Type B pancreatic cell (in vitro differentiated cells): ENCODE measurements at places on chromosomes 7 and 10.
A peak's percentile ranks its signal among the peaks of the same experiment; 100 is the strongest.

- no peak for DNase-seq
These were observed 1.9 kb downstream of the BUD23 start for GRCh38 chr7:73685311-73685710.

DNA sequence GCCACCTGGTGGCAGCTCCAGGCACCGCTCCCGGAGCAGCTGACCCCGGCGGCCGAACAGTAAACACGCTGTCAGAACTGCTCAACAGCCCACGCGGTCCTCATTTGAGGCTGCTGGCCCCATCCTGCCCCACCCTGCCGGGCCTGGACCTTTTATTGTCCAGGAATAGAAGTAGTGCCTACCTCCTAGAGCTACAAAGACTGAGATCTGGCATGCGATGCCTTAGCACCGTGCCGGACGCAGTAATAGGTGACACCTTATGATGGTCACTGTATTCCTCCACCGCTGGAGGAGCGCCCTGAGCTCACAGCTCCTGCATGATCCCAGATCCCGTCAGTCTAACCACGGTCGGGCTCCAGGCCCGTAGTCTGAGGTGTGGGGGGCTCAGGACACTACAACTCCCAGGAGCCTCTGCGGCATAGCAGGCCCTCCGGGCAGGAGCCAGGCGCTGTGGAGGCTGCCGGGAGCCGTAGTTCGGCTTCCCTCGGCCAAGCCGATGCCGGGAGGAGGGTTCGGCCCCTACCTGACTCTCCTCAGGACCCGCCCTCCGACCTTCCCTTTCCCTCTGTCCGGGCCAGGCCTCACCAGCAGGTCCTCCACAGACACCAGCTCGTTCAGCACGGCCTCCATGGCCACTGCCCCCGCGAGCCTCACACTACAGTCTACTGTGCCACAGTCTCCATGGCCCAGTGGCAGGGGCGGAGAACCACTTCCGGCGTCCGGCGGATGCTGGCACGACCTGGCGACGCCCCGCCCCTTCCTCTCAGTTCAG, at the start of gene FIS1:
FIS1 (minus strand) TSS at position 707 of the 772 bp plus-strand sequence; CDS start at position 630, 77 bp downstream.
- DNase-seq = peak; percentile 95

- no peak for DNase-seq
These were observed 263.1 kb upstream of the KIAA1217 start for GRCh38 chr10:23945845-23946244.

DNA sequence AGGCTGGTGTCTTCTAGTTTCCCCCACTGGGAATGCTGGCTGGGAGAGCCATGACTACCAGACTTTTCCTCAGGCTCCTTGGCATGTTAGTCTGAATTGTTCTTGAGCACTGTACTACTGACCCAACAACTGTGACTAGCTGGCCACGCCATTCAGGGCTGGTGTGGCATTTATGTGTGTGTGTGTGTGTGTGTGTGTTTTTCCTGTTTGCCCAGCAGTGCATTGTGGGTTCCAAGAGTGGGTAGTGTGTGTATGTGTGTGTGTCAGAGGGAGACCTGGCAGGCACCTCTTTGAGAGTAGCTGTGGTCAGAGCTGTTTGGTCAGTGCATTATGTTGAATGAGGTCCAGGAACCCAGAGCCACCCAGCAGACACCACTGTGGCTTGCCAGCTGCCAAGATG, 9.2 kb downstream of the PCBD1 start:
- DNase-seq = no peak

- no peak for DNase-seq
These were observed 73.1 kb downstream of the CLEC2L start for GRCh38 chr7:139596626-139597025.

GRCh38 chr10:128031216-128031615, 95.0 kb downstream of the MKI67 start:
- no peak for DNase-seq

- DNase-seq = no peak
These were observed 5.7 kb upstream of the FAM241B start for GRCh38 chr10:69624245-69624786.

GRCh38 chr7:101673951-101674350, 44.9 kb upstream of the MYL10 start:
- no peak for DNase-seq

DNA sequence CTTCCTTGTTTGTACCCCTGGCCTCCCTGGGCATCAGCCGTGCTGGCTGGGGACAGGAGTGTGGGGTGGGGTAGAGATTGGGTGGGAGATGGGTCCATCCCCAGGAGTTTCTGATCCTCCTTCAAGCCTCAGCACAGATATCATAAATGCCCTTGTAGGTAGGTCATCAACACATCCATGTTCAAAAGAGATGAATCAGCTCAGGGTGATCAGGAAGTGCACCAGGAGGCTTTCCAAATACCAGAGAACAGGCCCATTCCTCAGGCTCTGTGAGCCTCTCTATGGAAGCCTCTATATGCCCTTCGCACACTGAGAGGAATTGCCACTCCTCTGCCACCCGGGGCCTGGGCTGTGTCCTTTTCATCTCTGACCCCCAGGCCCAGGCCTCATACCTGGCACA, 31.9 kb upstream of the ADCYAP1R1 start:
- DNase-seq = no peak

GRCh38 chr7:157614457-157615020, 277.7 kb downstream of the DNAJB6 start:
- no peak for DNase-seq

DNA sequence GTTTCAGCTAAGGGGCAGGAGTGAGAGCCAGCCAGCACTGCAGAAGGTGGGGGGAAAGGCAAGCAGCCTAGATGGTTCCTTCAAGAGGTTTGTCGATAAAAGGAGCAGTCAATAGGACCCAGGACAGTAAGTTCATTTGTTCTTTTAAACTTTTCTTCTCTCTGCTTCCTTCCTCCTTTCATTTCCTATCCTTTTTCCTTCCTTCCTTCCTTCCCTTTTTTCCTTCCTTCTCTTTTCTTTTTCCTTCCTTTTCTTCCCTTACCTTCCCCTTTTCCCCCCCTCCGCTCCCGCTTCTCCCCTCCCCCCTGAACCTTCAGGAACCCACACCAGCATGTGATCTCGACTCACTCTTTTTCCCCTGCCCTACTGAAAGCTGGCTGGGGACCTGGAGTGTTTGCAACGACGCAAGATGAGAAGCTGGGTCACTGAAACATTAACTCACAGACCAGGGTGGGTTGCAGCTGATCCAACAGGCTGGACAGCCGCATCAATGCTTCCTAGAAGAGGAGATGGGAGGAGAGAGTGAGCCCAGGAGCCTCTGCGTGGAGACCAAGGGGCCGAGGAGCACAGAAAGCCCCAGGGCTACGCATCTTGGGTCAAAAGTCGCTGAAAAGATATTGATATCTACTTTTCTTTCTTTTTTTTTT, 103.4 kb upstream of the SDK1 start:
- DNase-seq = no peak

DNA sequence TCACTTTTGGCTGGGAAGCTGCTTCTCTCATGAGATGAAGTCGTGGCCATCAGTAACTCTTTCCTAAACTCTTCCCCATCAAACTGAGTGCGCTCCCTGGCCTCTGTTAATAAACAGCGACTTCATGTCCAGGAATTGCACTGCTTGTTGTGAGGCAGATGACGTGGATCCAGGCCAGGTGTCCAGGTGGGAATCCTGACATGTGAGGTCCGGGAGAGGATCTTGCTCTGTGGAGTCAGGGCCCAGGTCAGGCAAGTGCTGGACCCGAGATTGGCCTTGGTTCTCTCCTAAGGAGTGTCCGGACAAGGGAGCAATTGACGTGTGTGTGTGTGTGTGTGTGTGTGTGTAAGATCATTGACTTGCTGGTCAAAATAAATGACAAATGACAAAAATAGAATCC, 362.7 kb downstream of the GLRX3 start:
- no peak for DNase-seq

DNA sequence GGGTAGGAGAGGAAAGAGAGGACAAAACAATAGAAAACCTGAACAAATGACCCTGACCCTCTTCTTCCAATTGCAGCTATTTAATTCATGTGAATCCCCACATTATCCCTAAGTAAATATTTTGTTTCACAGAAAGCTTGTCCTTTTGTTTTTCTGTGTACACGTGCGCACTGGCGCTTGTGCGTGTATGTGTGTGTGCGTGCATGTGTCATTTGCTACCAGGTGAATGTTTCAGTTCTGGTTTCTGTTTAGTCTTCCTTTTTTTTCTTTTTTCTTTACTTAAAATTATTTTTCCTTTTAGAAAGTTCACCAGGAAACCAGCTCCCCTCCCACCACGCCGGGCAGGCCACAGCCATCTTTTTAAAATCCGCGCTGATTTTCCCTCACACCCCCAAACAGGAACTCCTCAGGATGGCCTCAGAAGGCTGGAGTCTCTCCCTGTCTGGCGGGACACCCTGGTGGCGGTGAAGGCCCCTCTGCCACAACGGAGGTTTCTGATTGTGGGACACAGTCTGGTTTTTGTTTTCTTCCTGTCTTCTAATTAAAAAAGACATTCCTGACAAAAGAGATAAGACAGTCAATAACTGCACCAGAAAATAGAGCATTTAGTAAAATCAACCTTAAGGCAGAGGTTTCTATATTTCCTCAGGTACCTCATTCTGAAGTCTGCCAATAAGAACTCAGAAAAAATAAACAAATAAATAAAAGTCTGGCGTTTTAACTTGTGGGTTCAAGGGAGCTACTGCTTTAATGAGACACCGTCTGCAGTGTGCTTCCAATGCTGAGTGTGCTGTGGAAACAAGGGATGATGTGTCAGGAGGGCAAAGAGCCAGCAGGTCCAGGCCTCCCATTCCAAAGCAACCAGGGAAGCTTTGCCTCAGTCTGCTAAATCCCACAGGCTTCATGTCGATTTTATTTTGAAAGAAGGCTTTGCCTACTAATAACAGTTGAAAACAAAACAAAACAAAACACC, 17.4 kb downstream of the IRF5 start:
- no peak for DNase-seq

GRCh38 chr7:22725585-22725984, 1.4 kb upstream of the IL6 start:
- no peak for DNase-seq

DNA sequence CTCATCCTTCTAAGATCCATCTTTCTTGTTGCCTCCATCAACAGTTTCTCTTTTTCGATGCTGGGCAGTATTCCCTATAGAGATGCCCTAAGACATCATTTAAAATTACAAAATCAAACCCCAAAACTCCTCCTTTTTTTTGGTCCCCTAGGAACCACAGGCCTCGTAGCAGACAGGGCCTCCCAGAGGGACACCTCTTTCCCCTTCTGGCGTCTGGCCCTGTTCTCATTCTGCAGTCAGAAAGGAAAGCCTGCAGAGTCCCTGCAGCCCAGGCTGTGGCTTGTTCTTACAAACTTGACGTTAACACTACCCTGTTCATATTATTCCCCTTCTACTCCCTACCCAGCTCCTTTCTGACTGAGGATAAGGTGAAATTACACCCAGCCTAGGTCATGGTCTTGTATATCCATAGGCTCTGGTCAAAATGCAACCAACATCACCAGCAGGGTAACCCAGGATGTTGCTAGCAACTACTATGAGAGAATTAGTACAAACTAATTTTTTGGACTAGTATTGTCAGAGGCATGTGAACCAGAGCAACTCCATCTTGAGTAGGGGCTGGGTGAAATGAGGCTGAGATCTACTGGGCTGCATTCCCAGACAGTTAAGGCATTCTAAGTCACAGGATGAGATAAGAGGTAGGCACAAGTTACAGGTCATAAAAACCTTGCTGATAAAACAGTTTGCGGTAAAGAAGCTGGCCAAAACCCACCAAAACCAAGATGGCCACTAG, 3.5 kb upstream of the EPHA1 start:
- no peak for DNase-seq

DNA sequence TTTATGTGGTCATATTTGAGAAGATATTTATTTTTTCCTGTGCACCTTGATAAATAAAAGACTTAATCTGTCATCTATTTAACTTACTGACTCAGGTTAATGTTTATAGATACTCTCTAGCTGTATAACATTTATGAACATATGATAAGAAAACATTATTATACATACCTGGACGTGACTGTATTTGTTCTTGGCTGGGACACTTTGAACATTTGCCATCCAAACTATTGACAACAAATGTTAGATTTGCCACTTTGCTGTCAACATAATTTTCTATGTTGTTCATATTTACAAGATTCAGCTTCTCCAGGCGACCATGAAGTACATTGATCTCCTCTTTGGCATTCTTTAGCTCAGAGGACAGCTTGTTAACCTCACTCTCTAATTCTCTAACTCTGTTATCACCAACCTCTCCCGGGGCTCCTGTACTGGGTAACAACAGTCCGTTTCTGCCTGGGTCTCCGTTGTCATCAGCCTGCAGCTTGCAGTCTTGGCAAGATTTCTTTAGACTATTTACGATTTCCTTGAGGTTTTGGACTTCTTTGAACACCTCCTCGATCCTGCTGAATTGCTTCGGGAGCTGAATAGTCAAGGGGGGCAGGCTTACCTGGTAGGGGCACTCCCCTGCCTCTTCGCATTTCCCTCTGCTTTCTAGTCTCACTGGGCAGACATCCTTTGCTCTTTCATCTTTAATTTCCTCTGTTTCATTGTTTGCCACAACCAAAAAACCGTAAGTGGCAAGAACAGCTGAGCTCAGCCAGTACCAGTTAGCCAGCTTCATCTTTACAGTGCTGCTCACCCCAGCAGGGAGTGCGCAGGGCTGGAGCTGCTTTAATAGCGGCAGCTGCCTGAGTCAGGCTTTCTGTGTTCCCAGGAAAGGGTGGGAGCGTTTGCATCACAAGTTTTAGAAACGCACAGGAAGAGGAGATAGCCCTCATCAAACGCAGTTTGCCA, at the start of gene FGL2:
FGL2 (minus strand) TSS at position 807 of the 954 bp plus-strand sequence; CDS start at position 781, 26 bp downstream.
- DNase-seq = no peak

GRCh38 chr7:139451638-139452037, 31.8 kb downstream of the KLRG2 start:
- no peak for DNase-seq

DNA sequence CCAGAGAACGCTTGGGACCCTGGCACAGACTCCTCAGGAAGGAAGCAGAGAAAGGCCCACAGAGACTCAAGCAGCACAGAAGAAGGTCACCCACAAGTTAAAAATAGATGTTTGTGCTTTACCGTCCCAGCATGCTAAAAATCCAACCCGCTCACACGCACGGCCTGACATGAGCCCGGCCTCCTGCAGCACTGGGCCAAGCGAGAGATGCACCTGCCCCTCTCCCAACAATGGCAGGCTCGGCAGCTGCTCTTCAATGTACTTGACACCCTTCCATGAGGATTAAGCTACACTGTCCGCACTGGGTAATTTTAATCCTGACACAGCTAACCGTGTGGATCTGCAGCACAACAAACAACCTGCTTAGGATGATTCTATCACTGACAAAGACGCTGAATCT, 9.3 kb downstream of the DIP2C start:
- DNase-seq = no peak

GRCh38 chr10:132704008-132704814, 81.7 kb downstream of the NKX6-2 start:
- peak; percentile 62 for DNase-seq

DNA sequence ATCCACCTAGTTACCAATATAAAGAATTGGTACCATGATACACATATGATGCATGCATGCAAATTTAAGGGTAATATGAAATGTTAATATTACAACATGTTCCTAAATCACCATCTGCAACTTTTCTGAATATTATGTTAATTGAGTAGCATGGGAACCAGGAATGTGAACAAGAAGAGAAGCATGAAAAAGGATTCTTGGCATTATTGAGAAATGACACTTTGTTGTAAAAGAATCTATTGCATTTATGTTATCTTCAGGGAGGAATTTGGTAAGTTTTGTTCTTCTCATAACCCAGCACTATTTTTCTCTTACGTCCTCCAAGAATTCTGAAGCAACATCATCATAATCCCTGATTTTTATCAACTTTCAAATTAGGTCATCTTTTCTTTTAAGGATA, 159.9 kb upstream of the SLC25A13 start:
- DNase-seq = no peak

- DNase-seq = no peak
These were observed 11.7 kb upstream of the PWWP2B start for GRCh38 chr10:132385389-132385667.
